ENCODE measurements at places on chromosomes 2 and 18.

GRCh38 chr2:124514236-124514635 lies 489.1 kb downstream of the CNTNAP5 start:
- no peak for DNase-seq

- DNase-seq: no peak
Measured at GRCh38 chr2:16765356-16765755, 99.7 kb upstream of the CYRIA start.

DNA sequence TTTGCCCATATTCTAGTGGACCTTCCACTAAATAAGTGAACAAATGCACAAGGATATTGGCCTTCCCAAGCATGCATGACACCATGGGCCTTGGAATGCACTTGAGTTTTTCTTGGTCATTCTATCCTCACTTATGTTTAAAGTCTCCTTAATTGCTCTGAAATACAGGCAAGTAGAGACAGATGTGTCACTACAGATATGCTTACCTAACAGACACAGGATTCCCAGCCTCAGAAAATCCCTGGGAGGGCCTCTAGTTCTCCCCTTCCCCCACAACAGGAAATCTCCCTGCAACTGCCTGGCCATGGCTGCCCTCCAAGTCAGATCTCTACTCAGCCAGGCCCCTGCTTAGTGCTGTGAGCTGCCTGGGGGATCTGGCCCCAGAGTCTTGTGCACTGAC lies 445.2 kb downstream of the IRS1 start:
- no peak for DNase-seq

DNA sequence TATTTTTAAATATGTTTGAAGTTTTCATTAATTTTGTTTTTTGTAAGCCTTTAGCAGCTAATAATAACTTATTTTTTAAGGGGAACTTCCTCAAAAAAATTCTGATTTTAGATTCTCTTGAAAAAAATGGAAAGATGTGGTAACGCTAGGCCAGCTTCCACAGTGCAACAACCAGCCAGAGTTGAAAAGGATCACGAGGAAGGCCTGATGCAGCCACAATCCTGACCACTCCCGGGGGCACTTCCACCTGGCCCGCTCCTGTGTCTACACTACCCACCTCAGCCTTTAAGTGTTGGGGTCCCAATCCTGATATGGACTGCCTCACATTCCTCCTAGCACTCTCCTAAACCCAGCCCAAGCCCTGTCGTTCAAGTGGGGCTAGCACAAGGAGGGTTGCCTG lies 101.1 kb downstream of the TMEM17 start:
- no peak for DNase-seq

GRCh38 chr2:36374585-36374984 lies 19.0 kb downstream of the CRIM1 start:
- DNase-seq: no peak
